ENCODE measurements at places on chromosomes 13 and 19. TPM values are rescaled to one million over a fixed set of nuclear protein-coding genes. Genes with fewer than 3 reads are reported as not detected.

GRCh38 chr19:38233740-38234251 is 9.8 kb upstream of the DPF1 start:
- DNase-seq, result no peak

Gene CGB2
- 0.71 TPM for total RNA-seq

- DNase-seq, result no peak
Observed at GRCh38 chr19:12000152-12000981, 35.1 kb downstream of the ZNF433 start.

- no peak for DNase-seq
Observed at GRCh38 chr13:112202266-112202665, 135.3 kb downstream of the SOX1 start.

- DNase-seq, result no peak
Observed at GRCh38 chr13:51760592-51760991, 43.4 kb downstream of the DHRS12 start.

GRCh38 chr13:74444161-74444571 is 310.0 kb upstream of the KLF12 start:
- no peak for DNase-seq

Gene PCDH8
- 0.25 TPM for total RNA-seq

Gene SIGLEC12
- not detected for total RNA-seq

GRCh38 chr13:33016414-33017322 is at the start of gene KL:
TSS of gene KL (plus strand) at chr13:33016423. CDS start at chr13:33016441, 18 bp downstream.
- peak; percentile 42 for DNase-seq

DNA sequence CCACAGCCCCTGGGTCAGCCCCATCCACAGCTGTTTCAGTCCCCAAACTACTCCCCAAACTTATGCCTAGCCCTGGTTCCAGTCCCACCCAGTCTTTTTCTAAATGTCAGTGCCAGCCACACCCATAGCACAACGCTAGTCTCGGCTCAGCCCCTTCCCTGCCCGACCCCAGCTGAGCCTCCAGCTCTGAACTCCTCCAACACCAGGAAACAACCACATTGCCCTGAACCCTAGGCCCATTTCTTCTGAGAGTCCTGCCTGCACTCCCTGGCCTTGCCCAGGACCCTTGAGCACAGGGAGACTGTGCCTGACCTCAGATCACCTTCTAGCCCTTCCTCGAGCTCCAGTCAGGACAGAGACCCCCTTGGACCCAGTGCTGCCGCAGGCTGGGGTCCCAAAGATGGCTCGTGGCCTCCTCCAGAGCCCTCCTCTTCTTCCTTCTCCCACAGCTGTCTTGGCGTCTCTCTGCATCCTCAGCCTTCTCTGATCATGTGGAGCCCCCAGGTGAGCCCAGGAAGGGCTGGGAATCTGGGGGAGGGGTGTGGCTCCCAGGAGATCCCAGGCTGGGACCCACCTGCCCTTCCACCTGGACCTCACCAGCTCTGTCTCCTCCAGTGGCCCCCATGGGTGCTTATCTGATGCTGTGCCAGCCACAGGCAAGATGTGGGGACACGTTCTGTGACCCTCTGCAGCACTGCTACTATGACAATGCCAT is 33.0 kb upstream of the IGFL1 start:
- DNase-seq, result no peak

GRCh38 chr13:71515744-71516038 is 351.3 kb downstream of the DACH1 start:
- DNase-seq, result no peak

DNA sequence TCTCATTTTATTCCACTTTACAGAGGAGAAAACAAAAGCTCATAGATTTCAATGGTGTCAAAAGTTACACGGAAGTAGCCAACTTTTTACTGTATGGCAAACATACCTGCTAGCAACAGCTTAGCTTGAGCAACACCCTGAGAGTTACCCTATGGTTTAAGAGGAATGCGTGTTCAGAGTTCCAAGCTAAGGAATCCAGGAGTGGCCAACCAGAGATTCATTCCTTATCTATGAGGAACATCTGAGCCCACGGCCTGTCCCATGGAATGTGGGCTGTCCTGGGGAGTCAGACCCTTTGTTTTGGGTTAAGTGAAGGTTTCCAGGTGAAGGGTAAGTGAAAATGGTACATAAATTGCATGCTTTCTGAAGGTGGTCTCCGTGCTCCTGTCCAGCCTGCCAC is 67.5 kb downstream of the STARD13 start:
- DNase-seq, result no peak

GRCh38 chr19:4035582-4035981 is 28.0 kb downstream of the PIAS4 start:
- DNase-seq, result no peak

- DNase-seq, result peak; percentile 36
Observed at GRCh38 chr13:111912991-111913760, 153.8 kb upstream of the SOX1 start.

- DNase-seq, result peak; percentile 84
Observed at GRCh38 chr19:12140545-12141404, 625 bp upstream of the ZNF20 start.

DNA sequence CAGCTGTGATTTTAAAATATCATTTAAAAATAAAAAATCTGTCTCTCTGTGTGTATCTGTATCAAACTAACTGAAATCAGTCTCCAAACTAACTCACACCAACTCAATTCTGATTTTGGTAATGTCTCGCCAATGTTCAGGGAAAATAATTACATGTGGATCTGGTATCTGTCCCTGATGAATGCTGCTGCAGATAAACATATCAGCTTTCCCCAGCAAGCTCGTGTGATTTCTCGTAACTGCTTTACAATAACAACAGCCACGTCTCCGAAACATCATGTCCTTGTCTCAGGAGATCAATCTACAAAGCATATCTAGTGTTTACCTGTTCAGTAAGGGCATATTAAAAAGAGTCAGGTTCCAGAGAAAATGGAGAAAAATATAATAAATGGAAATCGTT is 129.0 kb downstream of the IRS2 start:
- no peak for DNase-seq

Gene AP1M1
- 53.9 TPM for total RNA-seq

GRCh38 chr13:41465241-41465847 is 8.0 kb downstream of the RGCC start:
- DNase-seq, result no peak

DNA sequence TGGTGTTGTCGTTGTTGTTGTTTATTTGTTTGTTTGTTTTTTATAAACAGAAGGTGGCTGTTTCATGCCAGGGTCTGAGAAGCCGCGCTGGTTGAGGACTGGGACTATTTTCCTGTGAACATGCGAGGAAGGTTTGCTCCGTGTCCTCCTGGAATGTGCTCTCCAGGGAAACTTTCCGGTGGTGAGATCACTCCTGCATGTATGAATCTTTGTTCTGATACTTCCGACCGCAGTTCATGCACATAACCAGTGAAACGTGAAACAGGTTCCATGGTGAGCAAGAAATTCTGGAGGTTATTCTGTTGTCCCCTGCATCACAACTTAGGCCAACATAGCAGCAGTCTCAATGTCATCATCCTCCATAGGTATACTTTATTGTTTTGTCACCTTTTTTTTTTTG is 187.6 kb upstream of the ARGLU1 start:
- DNase-seq, result no peak

- no peak for DNase-seq
Observed at GRCh38 chr19:6313398-6313969, 19.9 kb downstream of the ACER1 start.

Gene KLHL26
- total RNA-seq, result 12.6 TPM

Gene TMEM150B
- not detected for total RNA-seq

- no peak for DNase-seq
Observed at GRCh38 chr19:10019246-10019645, 6.0 kb downstream of the RDH8 start.

GRCh38 chr19:48993175-48994034 is at the start of the genes GYS1 and RUVBL2:
TSS of gene GYS1 (minus strand) at chr19:48993309. CDS start at chr19:48993112, 197 bp downstream.
TSS of gene RUVBL2 (plus strand) at chr19:48993887. CDS start at chr19:48993912, 25 bp downstream.
- peak; percentile 99 for DNase-seq

DNA sequence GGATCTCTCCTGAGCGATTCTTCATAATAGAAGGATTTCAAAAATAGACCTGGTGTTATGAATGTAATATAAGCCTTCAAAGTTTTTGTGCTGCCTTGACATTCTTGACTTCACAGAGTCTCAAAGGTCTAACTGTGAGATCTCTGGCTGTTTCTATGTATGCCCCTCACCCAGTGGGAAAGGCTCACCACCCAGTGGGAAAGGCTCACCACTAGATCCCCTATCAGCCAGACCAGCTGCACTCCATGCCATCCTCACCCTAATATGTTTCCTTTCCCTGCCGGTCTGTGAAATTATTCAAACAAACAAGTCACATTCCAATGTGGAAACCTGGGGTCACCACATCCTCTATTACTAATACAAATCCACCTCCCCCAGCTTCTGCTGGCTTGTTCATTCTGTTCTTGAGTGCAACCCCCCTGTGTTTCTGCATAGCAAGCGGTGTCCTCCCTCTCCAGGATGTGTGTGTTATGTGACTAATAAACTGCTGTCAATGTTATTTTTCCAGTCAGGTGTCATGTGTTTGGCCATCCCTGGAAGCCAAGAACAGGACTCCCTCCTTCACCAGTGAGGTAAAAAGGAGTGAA is 13.8 kb upstream of the SLITRK1 start:
- no peak for DNase-seq

Gene ZFP28
- 10.2 TPM for total RNA-seq

DNA sequence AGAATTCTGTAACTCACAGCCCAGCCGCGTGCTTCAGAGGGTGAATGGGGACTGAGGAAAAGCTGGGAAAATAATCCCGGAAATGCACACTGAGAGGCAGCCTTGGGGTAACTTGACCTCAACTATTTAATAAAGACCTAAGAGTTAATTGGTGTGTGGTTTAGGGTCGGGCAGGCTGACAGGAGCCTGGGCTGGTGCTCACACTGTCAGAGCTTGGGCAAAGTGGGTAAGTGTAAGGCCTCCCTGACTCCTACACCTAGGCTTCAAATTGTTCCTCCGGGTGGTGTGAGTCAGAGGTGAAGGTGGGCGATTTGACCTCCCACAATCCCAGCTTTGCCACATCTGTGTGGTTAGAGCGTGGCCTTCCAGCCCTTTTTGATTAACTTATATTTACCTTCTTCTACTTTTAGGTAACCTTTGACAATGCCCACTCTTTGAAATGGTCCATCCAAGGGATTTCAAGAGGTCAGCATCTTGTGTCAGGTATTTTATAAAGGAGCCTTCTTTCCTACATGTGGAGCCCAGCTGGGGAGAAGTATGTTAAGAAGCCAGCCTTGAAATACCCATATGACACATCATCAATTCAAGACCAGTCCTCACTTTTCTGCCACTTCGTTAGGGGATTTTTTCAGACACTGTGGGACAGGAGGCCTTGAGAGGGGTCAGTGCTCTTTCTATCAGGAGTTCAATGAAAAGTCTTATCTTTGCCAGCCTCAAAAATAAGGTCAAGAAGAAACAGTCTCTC is 114.2 kb downstream of the NUFIP1 start:
- no peak for DNase-seq

- no peak for DNase-seq
Observed at GRCh38 chr13:107809125-107809524, 406.2 kb downstream of the LIG4 start.

Gene NDUFB7
- total RNA-seq, result 117 TPM

DNA sequence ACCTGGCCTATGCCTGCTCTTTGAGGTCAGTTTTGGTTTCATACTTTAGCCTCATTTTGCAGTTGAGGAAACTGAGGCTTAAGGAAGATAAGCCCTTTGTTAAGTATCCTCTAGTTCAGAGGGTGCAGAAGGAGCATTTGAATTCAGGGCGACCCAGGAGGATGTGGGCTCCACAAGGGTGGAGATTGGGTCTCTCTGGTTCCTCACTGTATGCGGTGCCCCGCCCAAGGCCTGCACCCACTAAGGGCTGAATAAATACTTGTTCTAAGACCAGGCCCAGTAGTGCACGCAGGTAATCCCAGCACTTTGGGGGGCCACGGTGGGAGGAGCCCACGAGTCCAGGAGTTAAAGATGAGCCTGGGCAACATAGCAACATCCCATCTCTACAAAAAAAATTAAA is 768 bp upstream of the SLC44A2 start:
- no peak for DNase-seq
